Esophagus mucosa (tissue), 1 donor: ENCODE measurements at places on chromosomes 11 and 22. TPM values are rescaled to one million over a fixed set of nuclear protein-coding genes. Genes with fewer than 3 reads are reported as not detected.

DNA sequence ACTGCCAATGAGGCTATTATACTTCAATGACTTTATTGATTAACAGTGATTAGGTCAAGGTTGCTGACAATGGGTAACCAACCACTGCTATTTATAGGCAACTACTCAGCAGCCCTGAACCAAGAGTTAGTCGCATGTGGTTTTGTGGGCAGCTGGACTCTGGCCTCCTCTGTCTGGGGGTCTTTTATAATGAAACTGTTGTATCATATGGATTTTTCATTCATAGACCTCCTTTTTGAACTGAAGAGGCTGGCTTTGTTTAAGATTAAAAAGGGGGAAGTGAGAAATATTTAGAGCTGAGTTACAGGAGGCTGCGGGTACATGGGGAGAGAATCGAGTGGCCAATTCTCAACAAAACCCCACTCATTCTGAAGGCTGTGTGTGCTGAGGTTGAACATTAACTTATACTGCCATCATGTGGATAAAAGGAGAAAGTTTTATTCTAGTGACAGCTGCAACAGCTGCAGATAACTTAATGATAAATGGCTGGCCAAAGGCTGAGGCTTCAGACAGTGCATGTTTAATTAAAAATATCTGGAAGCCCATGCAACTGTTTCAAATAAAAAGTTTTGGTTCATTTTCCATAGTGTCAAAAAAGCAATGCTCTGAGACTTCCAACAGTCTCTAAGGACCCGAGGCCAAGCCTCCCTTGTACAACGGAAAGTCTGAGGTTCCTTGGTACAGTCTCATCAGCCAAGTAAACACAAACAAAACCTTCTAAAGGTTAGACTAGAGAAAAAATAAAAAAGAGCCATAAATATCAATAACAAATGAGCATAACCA is 682.6 kb downstream of the KCNA4 start:
- ATAC-seq = no peak

- peak; percentile 84 for ATAC-seq
These were observed 28.8 kb downstream of the YAP1 start for GRCh38 chr11:102139081-102139498.

C11orf97 gene
- total RNA-seq = not detected

GRCh38 chr22:48607901-48608662 is 1219.6 kb downstream of the BRD1 start:
- no peak for ATAC-seq

DNA sequence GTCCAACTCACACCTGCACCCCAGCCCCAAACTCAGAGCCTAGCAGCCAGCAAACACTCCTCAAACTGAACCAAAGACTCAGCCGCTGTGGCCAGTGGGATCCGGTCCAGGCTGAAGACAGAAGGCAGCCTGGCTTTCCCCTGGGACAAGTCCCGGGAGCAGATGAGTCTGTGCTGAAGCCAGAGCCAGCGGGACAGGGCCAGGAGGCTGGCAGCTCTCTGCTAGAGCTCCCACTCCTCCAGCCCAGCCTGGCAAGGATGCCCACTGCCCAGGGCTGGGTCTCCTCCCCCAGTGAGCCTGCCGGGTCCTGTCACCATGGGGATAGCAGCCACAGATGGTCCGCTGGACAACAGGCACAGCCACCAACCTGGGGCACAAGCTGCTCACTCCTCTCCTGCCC is 42.9 kb upstream of the PRR5 start:
- peak; percentile 19 for ATAC-seq

GRCh38 chr22:37731804-37732471 is 35.1 kb downstream of the TRIOBP start:
- no peak for ATAC-seq

DNA sequence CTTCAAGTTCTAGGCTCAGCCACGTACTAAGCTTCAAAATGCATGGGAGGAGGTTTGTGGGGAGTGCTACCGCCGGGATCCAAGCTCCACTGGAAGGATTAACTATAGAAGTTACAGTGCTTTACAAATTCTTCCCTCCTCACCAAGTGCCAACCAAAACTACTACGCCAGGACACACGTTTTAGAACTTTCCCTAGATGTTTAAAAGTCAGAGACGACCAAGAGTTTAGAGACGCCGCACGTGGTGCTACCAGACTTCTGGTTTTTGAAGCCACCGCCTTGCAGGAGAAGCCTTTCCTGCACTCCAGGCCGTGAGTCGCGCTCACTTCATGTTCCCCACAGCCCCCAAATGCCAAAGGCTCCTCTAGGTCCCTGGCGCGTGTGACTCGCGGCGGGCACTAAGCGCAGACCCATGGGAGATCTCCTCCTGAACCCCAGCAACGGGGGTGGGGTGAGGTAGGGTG is 734 bp downstream of the SNU13 start:
- ATAC-seq = peak; percentile 33

CARD10 gene
- total RNA-seq = 10.5 TPM

MRGPRX4 gene
- total RNA-seq = not detected

C11orf87 gene
- 0.12 TPM for total RNA-seq

DNA sequence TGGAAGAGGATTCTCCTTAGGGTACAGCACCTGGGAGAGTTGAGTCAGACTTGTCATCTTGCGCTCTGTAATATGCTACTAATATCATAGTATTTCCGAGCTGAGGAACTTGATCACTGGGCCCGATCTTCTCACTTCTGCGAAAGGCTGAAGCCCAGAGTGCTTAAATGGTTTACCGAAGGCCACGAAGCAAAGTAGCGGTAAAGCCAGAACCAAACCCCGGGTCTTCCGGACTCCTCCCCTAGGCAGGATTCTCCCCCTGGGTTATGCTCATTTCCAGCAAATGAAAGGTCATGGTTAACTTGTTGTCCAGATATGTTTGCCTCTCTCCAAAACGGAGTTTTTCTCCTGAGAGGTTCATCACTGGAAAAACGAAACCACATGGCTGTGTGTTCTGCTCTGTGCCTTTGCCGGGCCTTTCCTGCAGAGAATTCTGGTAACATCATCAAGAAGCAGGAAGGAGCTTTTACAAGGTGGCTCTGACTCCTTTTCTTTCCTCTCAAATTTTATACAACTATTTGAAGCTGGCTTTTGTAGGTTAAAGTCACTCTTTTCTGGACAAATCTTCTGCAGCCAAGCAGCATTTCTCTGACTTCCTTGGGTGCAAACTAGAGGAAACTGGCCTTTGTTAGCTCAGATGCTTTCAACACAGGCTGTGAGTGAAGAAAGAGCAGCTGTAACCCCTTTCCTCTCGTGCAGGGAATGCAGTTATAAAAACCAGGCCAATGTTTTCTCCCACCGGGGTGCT is 35.5 kb downstream of the UBASH3B start:
- no peak for ATAC-seq
